ENCODE measurements at places on chromosomes 1 and 21.

DNA sequence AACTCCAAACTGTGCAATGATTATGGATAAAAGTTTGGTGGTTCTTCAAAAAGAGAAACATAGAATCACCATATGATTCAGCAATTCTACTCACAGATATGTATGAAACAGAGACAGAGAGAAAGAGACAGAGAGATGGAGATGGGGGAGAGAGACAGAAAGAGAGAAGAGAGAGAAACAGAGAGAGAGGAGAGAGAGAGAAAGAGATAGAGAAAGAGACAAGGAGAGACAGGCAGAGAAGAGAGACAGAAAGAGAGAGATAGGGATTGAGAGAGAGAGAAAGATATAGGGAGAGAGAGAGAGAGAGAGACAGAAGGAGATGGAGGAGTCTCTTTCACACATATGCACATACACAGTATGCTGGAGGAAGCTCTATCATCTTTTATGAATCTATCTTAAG lies 87.8 kb downstream of the DISC1 start:
- no peak for DNase-seq

- no peak for DNase-seq
Measured at GRCh38 chr1:34843392-34844251, 15.9 kb downstream of the SMIM12 start.

GRCh38 chr1:72462186-72462905 lies 180.0 kb upstream of the NEGR1 start:
- no peak for DNase-seq

GRCh38 chr1:152436593-152437496 lies 22.8 kb upstream of the CRNN start:
- no peak for DNase-seq

DNA sequence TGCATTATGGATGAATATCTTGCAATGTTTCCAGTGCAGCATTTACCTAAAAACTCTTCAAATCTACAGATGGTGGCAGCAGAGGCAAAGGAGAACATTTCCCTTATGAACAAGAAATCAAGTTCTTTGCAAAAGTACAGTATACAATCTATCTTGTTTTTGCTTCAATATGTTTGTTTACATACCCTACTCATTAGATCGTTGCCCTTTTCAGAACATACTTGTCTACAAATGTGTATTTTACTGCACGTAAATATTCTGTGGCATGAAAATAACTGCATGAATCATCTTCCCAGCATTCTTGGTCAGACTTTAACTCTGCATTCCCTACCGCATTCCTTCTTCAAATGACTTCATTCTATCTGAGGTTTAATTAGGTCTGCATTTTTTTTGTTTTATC lies 212.7 kb downstream of the ZP4 start:
- peak; percentile 15 for DNase-seq

- no peak for DNase-seq
Measured at GRCh38 chr21:36887963-36888362, 78.5 kb downstream of the HLCS start.

DNA sequence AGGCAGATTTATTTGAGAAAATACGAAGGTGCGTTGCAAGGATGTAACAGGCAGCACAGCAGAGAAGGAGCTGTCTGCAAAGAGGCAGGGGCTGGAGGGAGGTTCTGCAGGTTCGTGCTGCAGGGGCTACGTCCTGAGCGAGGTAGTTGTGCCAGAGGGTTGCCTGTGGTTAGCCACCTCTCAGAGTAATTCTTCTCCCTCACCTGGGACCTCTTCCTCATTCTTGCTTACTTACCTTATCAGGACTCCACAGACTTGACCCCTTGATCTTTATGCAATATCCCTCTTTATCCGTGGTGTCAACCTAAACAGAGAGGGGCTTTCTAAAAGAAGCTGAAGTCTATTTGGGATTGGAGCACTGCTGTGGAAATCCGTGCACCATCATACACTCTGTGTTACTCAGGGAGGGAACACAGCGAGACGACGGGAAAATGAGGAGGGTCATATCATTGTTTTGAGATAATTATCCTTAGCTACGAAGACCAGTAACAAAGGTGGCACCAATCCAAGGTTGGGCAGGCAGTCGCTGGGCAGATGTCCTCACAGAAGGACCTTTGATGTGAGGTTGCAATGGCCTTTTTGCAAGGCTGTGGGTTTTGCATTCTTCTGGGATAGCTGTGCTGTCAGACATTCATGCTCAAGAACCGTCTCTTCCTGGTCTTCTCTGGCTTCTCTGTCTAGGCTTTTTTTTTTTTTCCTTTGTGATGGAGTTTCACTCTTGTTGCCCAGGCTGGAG lies 82.8 kb downstream of the WDR4 start:
- DNase-seq: no peak

DNA sequence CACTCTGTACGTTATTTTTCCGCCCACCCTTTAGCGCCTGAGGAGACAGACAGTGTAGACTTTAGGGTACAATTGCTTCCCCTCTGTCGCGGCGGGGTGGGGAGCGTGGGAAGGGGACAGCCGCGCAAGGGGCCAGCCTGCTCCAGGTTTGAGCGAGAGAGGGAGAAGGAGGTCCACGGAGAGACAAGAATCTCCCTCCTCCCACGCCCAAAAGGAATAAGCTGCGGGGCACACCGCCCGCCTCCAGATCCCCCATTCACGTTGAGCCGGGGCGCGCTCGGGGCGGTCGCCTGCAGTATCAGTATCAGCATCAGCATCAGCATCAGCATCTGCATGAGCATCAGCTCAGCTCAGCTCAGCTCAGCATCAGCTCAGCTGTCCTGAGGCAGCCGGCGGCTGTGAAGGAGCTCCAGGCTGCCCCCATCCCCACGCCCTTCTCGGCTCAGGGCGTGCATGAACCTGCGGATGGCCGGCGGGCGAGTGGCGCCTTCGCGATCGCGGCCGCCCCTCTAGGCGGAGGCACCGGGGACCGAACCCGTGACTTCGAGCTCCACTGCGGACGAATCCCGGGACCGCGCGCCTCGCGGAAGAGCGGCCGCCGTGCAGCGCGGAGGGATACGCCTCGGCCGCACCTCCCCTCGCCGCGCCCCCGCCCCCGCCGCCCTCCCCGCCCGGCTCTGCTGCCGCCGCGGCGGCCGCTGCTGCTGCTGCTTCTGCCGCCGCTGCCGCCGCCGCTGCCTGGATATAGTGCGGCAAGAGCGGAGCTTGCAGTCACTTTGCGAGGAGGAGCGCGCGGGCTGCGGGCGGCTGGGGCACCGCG lies at the start of gene NCAM2:
Gene NCAM2, plus strand, starts transcription at position 774 of the 820 bp plus-strand sequence.
- no peak for DNase-seq

DNA sequence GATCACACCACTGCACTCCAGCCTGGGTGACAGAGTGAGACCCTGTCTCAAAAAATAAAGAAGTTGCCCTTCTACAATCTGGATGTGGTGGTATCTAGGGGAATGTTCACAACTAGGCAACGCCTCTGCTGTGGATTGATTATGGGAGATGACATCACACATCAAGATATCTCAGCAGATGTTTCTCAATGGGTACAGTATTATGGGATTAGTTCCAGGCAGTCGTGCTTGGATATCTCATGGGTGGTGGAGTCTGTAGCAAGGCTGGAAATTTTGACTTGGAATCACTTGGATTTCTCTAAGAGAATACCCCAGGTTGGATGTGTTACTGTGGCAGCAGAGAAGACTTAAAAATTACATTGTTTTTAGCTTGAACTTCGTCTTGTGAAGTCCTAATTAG lies 7.7 kb downstream of the IFNAR2 start:
- no peak for DNase-seq

DNA sequence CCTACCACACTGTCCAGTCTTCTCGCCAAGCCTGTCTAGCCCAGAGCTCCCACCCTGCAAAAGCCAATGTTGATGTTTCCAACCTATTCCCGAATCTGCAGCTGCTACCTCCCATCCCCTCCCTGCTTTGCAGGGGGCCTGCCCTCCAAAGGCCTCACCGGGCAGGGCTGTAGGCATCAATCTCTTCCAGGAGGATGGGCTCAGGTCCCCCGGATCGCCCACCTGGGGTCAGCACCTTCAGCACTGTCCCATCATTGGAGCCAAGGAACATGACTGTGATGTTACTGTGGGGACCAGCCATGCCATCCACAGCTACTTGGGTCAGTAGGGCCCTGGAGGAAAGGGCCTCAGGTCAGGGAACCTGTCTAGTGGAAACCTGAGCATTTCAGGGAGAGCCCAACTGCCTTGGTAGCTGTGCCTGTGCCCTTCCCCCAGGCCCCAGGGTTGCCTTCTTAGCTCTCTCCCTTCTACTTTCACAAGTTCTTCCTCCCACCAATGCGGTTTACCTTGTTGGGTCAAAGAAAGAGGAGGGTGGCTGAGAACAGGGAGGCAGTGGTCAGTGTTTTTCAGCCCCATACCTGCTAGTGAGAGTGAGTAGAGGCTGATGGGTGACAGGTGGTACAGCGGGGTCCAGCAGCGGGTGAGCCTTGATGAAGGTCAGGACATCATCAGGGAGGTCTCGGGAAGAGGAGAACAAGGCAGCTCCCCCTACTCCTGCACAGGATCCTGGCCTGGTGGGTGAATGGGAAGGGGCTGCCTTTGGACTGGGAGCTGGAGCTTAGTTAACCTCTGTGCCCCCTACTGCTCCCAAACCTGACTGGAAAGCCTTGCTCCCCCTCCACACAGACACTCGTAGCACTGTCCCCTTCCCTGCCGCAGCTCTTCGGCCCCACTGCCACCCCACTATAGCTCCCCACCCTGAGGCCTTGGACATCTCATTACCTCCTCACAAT lies 10.7 kb downstream of the SEMA6C start:
- no peak for DNase-seq

GRCh38 chr1:117176579-117176978 lies 34.1 kb downstream of the VTCN1 start:
- no peak for DNase-seq

DNA sequence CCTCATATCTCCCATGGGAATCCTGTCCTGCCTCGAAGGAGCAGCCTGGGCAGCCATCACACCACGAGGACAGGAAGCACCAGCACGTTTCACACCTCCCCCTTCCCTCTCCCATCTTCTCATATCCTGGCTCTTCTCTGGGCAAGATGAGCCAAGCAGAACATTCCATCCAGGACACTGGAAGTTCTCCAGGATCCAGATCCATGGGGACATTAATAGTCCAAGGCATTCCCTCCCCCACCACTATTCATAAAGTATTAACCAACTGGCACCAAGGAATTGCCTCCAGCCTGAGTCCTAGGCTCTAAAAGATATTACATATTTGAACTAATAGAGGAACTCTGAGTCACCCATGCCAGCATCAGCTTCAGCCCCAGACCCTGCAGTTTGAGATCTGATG lies 8.7 kb downstream of the SLAMF8 start:
- DNase-seq: no peak

- DNase-seq: no peak
Measured at GRCh38 chr1:87291107-87291506, 37.6 kb upstream of the LMO4 start.

DNA sequence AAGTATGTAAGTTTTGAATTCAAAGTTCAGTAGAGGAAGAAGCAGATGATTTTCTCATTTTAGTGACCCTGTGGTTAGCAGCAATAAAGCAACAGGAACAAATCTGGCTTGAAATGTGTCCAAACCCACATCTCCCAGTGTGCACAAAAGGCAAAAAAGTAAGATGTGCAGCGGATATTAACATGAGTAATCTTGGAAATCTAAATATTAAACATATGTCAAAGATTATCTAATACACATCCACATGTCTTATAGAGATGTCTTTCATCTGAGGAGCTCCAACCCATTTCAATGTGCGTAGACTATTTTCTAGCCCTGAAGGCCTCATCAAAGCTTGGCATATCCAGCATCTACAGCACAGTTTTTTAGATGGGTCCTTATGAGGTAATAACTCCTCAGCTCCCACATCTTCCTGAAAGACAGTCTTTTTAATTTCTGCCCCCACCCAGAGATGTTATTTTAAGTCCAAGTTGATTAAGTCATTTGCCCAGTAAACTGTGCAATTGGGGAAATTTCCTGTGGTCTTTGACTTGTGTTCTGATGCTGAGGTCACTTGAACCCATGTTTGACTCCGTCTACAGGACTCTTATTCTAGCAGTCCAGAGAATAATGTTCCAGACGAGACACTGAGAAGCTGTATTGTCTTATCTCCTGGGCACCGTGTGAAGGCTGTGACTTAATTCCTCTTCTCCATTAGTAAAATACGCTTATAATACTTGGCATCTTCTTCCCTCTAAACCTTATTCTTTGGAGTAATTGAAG lies 73.7 kb downstream of the LMO4 start:
- DNase-seq: no peak

- DNase-seq: no peak
Measured at GRCh38 chr1:170539154-170539553, 7.2 kb downstream of the GORAB start.

- no peak for DNase-seq
Measured at GRCh38 chr1:214028649-214029406, 41.1 kb downstream of the PROX1 start.

DNA sequence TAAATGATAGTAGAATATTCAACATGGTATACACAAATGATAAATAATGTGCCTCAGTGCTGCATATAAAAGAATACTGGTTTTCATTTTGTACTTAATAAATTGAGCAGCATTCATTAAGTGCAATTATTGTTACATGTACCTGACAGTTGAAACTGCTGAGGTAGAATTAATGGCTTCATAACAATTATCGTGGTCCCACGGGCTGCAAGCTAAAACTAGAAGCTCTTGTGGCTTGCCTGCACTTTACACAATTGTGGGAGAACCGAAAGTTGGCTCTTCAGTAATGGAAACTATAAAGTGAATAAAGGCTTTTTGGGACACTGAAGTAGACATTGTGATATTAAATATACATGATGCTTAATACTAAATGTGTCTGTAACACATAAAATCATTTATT lies 23.2 kb downstream of the INSL5 start:
- DNase-seq: no peak

DNA sequence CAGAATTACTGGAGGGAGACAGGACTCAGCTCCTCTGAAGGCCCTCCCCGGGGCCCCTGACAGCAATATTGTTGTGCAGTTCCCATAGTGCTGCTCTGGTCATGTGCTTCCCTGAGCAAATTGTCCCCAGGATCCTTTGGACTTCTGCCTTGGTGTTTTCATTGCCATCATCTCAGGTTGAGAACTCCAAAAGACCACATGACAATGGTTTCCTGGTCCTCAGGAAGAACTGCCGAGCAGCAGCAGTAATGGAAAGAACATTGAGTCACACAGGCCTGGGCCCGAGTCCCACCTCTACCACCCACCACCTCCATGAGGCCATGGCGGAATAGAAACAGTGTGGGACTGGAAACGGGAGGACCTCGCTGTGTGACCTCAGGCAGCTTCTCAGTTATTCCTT lies 6.3 kb upstream of the CTTNBP2NL start:
- no peak for DNase-seq
